ENCODE measurements at places on chromosomes 2 and 18.

DNA sequence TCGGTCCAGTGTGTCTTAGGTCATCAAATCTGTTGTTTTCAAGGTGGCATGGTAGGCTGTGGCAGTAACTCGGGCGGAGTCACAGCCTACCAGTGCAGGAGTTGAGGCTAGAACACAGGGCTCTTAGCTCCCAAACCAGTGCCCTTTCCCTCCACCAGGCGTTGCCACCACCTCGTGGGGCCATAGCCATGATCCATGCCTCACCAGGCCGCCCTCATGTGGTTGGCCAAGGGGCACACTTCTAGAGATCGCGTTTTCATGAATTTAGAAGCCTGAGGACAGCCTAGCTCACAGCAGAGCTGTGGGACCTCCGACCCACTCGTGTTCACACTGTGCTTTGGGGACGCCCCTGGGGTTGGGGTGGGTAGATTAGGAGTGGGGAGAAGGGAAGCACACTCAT, 10.6 kb downstream of the SEC11C start:
- no peak overlapping the region for H3K27ac ChIP-seq
- H3K36me3 ChIP-seq: peaks cover 10% of the 10 kb centered on the region
- no peaks in the 10 kb centered on the region for H3K27me3 ChIP-seq
- DNase-seq: no peak
- H3K4me3 ChIP-seq: no peak overlapping the region

- H3K4me1 ChIP-seq: no peaks in the 10 kb centered on the region
- peaks cover 2% of the 10 kb centered on the region for H3K27me3 ChIP-seq
- no peak overlapping the region for H3K27ac ChIP-seq
- no peak for DNase-seq
- H3K36me3 ChIP-seq: no peaks in the 10 kb centered on the region
Measured at GRCh38 chr2:68784188-68784587, 49.6 kb downstream of the ARHGAP25 start.

DNA sequence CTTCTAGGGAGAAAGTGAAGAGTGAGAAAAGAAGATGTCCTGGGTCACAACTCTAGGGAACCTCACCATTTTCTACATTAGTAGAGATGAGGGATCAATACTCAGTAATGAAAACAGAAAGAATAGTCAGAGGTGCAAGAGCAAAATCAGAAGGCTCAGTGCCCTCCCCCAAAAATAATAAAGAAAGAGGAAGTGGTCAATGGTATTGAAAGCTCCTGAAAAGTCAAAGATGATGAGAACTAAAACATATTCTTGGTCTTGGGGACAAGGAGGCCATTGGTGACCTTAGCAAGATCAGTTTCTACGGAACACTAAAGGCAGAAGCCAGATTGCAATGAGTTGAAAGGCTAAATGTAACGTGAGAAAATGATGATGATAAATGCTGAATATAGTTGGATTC, 24.5 kb upstream of the MYO1B start:
- H3K27ac ChIP-seq: no peak overlapping the region
- no peak overlapping the region for H3K4me3 ChIP-seq
- no peaks in the 10 kb centered on the region for H3K36me3 ChIP-seq
- no peaks in the 10 kb centered on the region for H3K27me3 ChIP-seq

DNA sequence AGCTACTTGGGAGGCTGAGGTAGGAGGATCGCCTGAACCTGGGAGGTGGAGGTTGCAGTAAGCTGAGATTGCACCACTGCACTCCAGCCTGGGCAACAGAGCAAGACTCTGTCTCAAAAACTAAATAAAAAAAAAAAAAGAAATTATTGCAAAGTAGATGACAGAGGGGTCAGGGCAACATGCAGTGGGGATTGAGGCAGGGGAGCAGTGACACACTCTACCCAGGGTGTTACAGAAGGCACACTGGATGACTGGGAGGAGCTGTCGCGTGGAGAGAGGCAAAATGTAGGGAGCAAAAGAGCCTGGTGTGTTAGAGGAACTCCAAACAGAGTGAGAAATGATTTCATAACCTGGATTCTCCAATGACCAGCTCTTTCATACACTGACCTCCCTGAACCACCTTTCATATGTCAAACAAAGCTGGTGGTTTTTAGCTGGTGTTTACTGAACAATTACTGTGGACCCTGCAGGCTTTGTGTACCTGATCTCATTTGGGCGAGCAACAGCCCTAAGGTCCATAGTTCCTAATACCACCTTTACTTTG, 22.1 kb downstream of the FBXO41 start:
- DNase-seq: no peak
- peaks cover 16% of the 10 kb centered on the region for H3K27me3 ChIP-seq
- H3K4me3 ChIP-seq: no peak overlapping the region
- no peaks in the 10 kb centered on the region for H3K36me3 ChIP-seq
- H3K4me1 ChIP-seq: no peaks in the 10 kb centered on the region

GRCh38 chr2:45675263-45675812, 23.9 kb downstream of the PRKCE start:
- peaks cover 49% of the 10 kb centered on the region for H3K4me1 ChIP-seq
- H3K36me3 ChIP-seq: no peaks in the 10 kb centered on the region
- no peak overlapping the region for H3K4me3 ChIP-seq
- H3K27me3 ChIP-seq: no peaks in the 10 kb centered on the region
- peak overlapping the region; percentile 95 for H3K27ac ChIP-seq

- H3K36me3 ChIP-seq: no peaks in the 10 kb centered on the region
- no peak overlapping the region for H3K4me3 ChIP-seq
- no peak overlapping the region for H3K27ac ChIP-seq
Measured at GRCh38 chr2:233112776-233113452, 52.8 kb downstream of the INPP5D start.

- peaks cover 68% of the 10 kb centered on the region for H3K27me3 ChIP-seq
- no peak overlapping the region for H3K27ac ChIP-seq
- H3K36me3 ChIP-seq: no peaks in the 10 kb centered on the region
- no peak for DNase-seq
- peaks cover 2% of the 10 kb centered on the region for H3K4me1 ChIP-seq
Measured at GRCh38 chr2:240834377-240834975, 14.5 kb upstream of the KIF1A start.

GRCh38 chr18:79733135-79733701, 53.6 kb downstream of the CTDP1 start:
- no peaks in the 10 kb centered on the region for H3K4me1 ChIP-seq
- H3K4me3 ChIP-seq: no peak overlapping the region
- no peaks in the 10 kb centered on the region for H3K27me3 ChIP-seq
- DNase-seq: no peak
- no peak overlapping the region for H3K27ac ChIP-seq
- H3K36me3 ChIP-seq: peaks cover 39% of the 10 kb centered on the region

DNA sequence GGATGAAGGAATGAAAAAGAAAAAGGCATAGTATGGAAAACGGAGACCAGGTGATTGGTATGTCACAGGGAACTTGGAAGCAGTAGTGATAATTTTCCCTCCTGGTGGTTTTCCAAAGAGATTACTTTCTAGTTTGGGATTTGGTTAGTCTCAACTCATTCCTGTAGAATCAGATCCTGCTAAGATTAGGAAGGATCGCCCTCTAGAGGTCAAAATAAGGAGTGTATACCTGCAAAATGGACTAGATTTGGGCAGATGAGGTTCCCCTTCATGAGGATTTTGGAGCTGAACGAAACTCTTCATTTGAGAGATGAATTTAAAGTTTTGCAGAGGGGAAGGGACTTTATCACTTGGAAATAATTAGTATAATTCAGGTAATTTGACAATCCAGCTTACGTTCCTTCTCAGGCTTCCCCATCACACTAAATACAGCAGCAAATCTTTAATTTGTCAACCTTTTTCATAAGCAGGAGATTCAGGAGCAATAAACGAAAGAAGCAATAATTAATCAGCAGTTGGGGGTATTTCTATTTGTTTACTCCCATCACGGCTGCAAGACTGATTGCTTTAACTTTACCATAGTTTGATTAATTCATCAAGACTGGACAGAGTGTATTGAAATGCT, 65.2 kb downstream of the CCDC195 start:
- H3K4me3 ChIP-seq: no peak overlapping the region
- H3K27me3 ChIP-seq: peaks cover 6% of the 10 kb centered on the region
- DNase-seq: no peak

- no peaks in the 10 kb centered on the region for H3K27me3 ChIP-seq
- no peak overlapping the region for H3K27ac ChIP-seq
- no peaks in the 10 kb centered on the region for H3K4me1 ChIP-seq
- peaks cover 31% of the 10 kb centered on the region for H3K36me3 ChIP-seq
- no peak for DNase-seq
Measured at GRCh38 chr18:11880586-11881304, 27.4 kb downstream of the MPPE1 start.

- peaks cover 2% of the 10 kb centered on the region for H3K4me1 ChIP-seq
- H3K4me3 ChIP-seq: no peak overlapping the region
- H3K27ac ChIP-seq: no peak overlapping the region
- no peak for DNase-seq
- H3K36me3 ChIP-seq: no peaks in the 10 kb centered on the region
Measured at GRCh38 chr2:238106339-238106697, 6.2 kb downstream of the ESPNL start.

GRCh38 chr2:226763320-226763719, 36.3 kb downstream of the IRS1 start:
- H3K27me3 ChIP-seq: no peaks in the 10 kb centered on the region
- peak overlapping the region; percentile 91 for H3K27ac ChIP-seq
- H3K36me3 ChIP-seq: peaks cover 38% of the 10 kb centered on the region
- peaks cover 33% of the 10 kb centered on the region for H3K4me1 ChIP-seq
- no peak for DNase-seq
- H3K4me3 ChIP-seq: no peak overlapping the region
